ENCODE measurements at places on chromosomes 12 and 14. TPM values are rescaled to one million over a fixed set of nuclear protein-coding genes. Genes with fewer than 3 reads are reported as not detected.

- DNase-seq = no peak
These were observed 98.5 kb upstream of the TMCC3 start for GRCh38 chr12:94748726-94749421.

PNN gene
- 15.9 TPM for total RNA-seq

LRRC10 gene
- total RNA-seq = 49.4 TPM

TAS2R42 gene
- not detected for total RNA-seq

GRCh38 chr12:89333564-89334252 lies 18.6 kb downstream of the DUSP6 start:
- peak; percentile 39 for DNase-seq

- no peak for DNase-seq
These were observed 35.8 kb downstream of the CKAP4 start for GRCh38 chr12:106211973-106212372.
